ENCODE measurements at places on chromosomes 2 and 18.

GRCh38 chr18:9519399-9519798 lies 44.1 kb downstream of the RALBP1 start:
- DNase-seq: no peak

GRCh38 chr2:140873915-140874531 lies 1256.8 kb downstream of the LRP1B start:
- DNase-seq: no peak

DNA sequence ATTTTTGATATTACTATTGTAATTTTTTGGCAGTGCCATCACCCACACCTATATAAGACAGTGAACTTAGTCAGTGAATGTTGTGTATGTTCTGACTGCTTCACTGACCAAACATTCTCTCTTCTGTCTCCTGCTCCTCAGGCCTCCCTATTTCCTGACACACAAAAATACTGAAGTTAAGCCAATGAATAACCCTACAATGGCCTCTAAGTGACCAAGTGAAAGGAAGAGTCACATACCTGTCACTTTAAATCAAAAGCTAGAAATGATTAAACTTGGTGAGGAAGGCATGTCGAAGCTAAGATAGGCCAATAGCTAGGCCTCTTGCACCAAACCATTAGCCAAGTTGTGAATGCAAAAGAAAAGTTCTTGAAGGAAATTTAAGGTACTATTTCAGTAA lies 151.9 kb downstream of the RND3 start:
- DNase-seq: no peak

- DNase-seq: no peak
Observed at GRCh38 chr2:53455094-53455493, 312.5 kb upstream of the CHAC2 start.

DNA sequence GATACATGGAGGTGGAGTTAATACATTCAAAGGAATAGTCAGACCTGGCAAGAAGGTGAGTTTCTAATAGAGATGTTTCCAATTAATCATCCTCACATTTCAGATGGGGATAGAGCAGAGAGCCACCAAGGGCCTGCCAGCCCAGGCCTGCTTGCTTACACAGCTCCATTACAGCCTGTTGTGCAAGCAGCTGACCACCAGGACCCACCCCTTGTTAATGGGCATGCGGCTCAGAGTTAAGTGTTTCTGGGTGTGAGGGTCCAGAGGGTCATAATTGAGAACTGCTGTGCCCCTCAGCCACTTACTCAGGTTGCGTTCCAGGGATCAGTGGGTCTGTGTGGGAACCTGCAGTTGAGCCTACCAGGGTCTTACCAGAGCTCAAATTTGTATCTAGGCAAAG lies 199.8 kb downstream of the AGPS start:
- DNase-seq: no peak

- DNase-seq: no peak
Observed at GRCh38 chr18:33372442-33372841, 68.1 kb downstream of the CCDC178 start.

GRCh38 chr2:208916881-208917280 lies 507.0 kb upstream of the MAP2 start:
- no peak for DNase-seq

- no peak for DNase-seq
Observed at GRCh38 chr18:78681396-78681795, 298.2 kb upstream of the SALL3 start.

DNA sequence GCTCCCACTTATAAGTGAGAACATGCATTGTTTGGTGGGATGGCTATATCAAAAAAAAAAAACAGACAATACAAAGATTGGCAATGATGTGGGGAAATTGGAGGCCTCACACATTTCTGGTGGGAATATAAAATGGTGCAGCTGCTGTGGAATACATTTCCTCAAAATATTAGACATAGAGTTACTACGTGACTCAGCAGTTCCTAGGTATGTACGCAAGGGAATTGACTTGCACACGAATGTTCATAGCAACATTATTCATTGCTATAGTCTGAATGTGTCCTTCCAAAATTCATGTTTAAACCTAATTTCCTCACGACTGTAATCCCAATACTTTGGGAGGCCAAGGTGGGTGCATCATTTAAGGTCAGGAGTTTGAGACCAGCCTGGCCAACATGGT lies 2.3 kb upstream of the ARHGEF33 start:
- DNase-seq: no peak

DNA sequence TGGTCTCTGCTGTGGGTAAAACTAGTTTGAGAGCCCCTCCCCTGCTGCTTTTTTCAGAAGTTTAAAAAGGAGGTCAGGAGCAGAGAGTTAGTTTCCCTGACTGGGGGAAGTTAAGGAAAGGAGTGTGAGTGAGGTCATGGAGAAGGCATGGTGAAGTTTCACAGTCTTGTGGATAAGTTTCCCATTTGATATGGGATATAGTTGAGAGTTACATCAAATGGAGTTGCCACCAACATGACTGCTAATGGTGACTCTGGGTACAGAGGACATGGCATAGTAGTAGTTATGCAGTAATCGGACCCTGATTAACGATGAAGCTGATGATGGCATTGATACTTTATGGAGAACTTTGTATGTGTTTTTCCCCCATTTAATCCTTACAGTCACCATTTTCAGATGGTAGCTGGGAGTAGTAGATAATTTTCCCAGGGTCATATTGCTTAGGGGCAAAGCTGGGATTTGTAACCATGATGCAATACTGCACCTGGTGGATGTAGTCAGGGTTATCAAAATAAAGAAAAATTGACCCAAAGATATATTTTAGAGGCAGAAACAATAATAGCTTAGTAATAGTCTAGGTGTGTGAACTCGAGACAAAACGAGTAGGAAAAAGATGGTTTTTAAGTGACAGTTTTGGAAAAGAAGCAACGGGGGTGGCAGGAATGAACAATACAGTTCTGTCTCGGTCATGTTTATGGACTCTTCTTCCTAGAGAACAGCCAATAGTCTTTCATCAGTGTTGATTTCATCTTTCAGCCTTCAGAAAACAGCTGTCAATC lies 74.6 kb downstream of the FMNL2 start:
- no peak for DNase-seq

DNA sequence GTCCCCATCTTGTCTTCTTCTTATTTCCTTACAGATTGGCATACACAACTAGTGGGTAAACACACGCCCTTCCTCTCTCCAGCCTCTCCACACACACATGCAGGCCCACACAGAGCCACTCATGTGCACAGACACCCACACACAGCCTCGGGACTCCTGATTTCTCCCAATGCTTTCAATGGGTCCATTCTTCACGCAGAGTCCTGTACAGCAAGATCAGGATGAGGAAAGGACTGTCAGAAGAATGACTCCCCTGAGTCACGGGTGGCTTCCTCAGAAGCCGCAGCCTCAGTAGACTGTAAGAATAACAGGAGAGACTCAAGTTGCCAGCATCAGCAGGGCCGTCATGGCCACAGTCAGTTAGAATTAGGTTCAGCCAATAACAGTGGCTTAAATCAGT lies 109.1 kb upstream of the GLI2 start:
- DNase-seq: no peak

- no peak for DNase-seq
Observed at GRCh38 chr2:73202156-73203054, at the start of gene NOTO. TSS of gene NOTO (plus strand) at chr2:73202574. CDS start at chr2:73202667, 93 bp downstream.

GRCh38 chr2:20370191-20370590 lies 19.5 kb upstream of the PUM2 start:
- DNase-seq: no peak

DNA sequence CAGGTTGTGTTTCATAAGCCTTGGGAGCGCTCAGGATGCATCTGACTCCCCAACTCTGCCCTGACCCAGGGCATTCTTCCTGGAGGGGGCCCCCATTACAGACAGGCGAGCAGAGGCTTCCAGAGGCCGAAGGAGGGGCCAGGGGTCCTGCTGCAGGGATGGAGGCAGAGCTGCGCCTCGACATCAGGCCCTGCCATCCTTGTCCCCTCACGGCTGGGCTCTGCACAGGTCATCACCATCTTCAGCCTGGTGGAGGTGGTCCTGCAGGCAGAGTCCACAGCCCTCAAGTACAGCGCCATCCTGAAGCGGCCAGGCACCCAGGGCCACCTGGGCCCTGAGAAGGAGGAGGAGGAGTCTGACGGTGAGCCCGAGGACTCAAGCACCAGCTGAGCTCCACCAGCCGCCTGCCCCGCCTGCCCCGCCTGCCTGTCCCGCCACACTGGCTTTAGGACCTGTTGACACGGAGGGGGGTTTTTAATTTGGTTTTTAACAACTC lies 42.3 kb upstream of the ALPP start:
- DNase-seq: no peak

DNA sequence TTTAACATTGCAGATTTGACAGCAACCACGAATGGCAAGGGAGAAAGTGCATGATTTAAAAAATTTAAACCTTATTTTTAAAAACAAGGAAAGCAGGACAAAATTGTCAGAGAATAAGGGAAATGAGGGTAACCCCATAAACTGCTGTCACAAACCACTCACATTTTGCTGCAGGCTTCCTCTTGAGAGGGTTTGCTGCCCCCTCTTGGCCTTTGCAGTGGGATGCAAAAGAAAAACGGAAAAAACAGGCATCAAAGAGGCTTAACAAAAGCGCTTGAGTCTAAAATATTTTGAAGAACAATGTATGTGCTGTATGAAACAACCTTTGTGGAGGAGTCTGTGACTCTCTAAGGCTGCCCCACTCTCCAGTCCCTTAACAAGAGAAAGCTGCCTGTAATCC lies 91.6 kb downstream of the TMX3 start:
- DNase-seq: peak; percentile 3

- no peak for DNase-seq
Observed at GRCh38 chr18:29651122-29651680, 1391.3 kb downstream of the DSC3 start.
